ENCODE measurements at places on chromosomes 5 and 9.

- DNase-seq = peak; percentile 43
Observed at GRCh38 chr5:98927989-98928872, 576 bp downstream of the CHD1 start.

DNA sequence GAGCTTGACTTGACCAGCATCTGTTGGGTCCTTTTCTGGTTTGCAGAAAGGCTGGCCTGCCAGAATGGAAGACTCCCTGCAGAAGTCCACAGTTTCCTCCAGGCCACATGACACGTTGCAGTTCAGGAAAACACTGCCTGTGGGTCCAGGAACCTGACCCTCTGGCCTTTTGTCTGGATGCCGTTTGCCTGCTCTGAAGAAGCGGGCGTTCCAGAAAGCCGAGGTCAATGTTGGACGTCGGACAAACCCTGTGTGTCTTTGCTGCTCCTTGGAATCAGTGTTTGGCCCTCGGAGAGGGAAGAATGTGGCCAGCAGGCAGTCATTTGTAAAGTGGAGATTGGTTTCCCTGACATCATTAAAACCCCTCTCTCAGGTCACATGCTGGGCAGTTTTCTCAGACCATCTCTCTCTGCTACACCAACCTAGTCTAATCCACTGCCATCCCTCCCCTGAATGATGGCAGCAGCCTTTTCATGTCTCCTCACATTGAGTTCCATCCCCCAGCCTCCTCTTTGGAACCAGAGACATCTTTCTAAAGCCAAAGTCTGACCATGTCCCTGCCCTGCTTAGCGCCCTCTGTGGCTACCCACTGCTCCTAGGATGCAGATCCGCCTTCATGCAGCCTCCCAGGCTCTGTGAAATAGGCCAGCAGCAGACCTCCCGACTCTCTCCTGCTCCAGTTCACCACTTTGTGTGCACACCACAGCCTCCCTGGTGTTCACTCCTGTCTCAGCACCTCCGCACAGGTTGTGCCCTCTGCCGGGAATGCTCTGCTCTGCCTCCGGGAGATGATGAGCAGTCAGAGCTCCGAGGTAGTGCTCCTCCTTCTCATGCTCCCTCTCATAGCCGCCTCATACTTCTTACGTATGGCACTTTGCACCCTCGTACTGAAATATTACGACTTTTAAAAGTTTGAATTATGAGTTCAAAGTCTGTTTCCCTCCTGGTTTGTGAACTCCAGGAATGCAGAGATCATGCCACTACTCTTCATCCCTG lies 75.6 kb downstream of the RALGPS1 start:
- no peak for DNase-seq

GRCh38 chr9:14158916-14159315 lies 155.0 kb downstream of the NFIB start:
- DNase-seq = no peak

- no peak for DNase-seq
Observed at GRCh38 chr9:73155968-73156864, 4.6 kb downstream of the ANXA1 start.

DNA sequence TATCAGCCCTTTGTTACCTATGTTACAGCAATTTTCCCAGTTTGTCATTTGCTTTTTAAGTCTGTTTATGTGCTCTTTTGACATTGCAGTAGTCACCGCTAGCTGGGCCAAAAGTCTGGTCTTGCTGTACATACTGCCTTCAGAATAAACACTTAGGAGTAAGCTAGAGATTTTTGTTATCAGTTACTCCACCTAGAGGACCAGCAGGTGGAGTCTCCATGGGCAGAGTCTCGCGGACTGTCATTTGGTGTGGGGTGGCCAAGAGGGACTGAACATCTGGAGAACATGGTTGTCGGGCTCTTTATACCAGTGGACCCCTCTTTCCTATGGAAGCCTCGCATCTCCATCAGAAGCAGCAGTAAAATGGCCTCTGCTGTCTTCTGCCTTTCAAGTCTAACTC lies 10.8 kb upstream of the MGAT1 start:
- no peak for DNase-seq

- peak; percentile 30 for DNase-seq
Observed at GRCh38 chr9:3467593-3468219, 58.1 kb downstream of the RFX3 start.

- DNase-seq = no peak
Observed at GRCh38 chr9:116484492-116485061, 202.5 kb upstream of the TRIM32 start.

DNA sequence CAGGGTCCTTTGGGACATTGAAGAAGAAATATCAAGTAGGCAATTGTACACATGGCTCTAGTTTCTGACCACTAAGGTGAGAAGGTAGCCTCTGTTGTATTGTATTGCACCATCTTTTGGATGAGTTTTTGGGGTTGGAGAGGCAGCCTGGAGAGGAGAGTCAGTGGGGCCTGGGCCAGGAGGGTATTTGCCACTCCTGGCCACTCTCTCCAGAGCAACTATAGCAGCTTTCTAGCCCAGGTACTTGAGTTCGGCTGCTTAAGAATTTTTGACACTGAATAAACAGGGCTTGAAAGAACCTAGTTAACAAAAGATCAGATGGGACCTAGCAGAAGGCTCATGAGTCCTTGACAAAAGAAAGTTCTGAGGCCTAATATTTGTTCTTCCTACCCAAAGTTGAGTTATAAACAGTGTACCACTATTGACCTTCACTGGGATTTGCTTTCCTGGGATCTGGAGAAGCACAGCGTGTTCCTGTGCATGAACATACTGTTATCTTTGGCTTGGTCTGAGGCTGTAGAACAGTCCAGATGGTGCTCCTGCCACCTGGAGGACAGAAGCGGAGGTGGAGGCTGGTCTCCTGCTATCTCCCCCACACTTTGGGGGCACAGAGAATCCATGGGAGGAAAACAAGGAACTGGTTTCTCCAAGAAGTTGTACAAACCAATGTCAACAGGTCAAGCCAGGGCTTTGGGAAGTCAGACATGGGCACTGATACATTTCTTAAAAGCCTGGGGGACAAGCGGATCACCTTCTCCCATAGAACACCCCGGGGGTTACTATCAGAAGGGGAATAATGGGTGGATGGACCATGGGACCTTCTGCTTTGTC lies 110.4 kb upstream of the LIFR start:
- no peak for DNase-seq

GRCh38 chr9:26301659-26302058 lies 590.9 kb downstream of the CAAP1 start:
- no peak for DNase-seq

DNA sequence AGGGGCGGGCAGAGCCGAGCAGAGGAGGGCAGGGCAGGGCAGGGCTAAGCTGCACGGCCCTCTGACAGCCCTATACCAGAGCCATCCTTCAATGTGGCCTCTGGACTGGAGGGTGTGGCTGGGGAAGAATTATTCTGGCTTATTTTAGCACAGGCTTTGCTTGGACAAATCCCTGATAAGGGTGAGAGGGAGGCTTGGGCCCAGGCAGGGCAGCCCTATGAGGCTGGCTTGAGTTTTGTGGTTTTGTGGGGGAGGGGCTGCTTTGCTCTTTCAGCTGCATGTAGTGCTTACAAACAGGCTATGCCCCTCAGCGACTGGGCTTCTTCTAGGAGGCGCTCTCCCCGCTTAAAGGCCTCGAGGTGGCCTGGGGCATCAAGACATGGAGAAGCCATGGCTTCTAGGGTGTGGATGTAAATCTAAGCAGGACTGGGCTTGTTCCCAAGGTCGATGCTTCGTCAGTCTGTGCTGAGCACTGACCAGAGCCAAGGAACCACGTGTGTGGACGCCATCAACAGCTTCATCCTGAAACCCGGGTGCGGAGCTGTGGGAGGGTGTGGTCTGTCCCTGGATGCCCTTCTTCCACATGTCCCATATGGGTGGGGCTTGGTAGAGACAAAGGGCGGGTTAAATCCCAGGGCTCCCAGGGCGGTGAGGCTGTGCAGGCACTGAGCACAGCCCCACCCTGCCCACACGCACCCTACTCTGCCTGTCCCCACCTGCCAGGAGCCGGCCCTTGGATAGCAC lies 45.7 kb upstream of the IPPK start:
- DNase-seq = no peak

GRCh38 chr5:128574041-128574440 lies 36.0 kb upstream of the FBN2 start:
- no peak for DNase-seq

DNA sequence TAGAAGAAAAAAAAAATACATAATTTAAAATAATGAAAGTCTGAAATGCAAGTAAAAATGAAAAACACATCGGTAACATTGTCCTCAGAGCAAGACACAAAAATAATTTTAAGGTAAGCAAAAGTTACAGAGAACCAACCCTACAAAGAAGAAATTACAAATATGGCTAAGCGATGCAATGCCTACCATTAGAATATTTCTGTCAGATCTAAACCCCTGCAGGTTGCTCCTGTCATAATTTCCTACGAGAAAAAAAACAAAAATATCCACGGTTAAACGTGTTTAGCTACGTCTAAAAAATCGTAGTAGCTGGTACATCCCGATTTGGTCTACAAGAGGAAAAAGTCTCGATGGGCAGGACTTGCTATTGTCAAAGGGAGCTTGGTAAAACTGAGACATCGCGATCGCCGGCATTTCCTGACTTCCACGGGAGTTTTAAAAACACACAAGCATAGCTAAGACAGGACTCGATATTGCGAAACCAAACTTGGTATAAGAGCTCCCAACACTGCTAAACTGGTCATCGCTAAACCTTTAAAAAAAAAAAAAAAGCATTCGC lies 1.1 kb upstream of the ANXA2R start:
- DNase-seq = no peak

DNA sequence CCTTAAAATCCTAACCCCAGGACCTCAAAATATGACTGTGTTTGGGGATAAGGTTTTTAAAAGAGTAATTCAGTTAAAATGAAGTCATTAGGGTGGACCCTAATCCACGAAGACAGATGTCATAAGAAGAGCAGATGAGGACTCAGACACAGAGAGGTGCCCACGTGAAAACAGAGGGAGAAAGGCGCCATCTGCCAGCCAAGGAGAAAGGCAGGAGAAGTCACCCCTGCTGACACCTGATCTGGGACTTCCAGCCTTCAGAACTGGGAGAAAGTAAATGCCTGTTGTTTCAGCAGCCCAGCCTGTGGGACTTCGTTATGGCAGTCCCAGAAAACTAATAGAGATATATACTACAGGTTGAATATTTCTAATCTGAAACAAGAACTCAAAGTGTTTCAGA lies 67.4 kb downstream of the ROR2 start:
- DNase-seq = no peak

All from T-helper 9 cell (primary cell).